ENCODE measurements at places on chromosomes 16 and 17. TPM values are rescaled to one million over a fixed set of nuclear protein-coding genes. Genes with fewer than 3 reads are reported as not detected.

DNA sequence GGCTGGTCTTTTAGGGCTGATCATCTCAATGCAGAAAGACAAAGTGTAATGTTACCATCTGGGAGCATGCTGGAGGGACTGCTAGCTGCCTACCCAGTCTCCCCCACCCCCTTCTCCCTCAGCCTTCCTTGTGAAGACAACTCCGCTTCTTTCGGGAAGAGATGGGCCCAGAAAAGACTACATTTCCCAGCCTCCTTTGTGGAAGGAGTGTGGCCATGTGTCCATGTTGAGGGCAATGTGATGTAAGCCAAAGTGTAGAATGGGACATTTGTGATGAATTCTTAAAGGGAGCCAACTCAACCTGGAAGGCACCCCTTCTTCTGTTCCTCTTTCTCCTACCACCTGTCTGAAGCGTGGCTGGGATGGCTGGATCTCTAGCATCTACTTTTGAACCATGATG lies 16.3 kb downstream of the ABCC12 start:
- no peak for DNase-seq

DNA sequence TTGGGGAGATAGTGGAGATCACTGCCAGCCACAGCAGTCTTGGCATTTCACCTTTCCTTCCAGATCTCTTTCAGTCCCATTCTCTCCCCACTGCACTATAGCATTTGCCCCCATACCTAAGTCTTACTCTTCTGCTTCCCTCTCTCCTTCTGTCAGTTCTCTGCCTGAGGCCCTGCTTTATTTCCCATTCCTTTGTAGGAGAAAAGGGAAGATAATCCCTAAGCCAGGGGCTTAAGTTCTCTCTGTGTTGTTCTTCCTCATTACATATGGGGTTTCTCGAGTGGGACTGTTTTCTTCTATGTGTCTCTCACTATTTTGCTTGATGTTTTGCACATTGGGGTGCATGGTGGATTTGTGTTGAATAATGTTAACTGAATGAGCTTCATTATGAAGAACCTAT lies 6.4 kb downstream of the KDM6B start:
- no peak for DNase-seq

DNA sequence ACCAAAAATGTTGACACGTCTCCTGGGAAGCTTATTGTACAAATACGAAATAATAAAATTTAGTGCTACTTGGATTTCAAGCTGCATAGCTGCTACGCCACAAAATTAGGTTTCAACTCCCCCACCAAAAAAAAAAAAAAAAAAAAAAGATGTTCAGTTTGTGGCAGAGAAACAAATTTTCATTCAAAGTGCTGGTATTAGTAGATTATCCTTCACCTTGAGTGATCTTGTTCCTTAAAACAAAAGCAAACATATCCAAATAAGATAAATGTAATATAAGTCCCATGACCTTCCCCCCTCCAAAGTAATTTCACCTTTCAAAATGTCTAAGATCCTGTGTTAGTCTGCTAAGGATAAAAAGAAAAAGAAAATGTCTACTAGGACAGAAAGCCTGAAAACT lies 2.2 kb downstream of the TOB1 start:
- DNase-seq: no peak

KRT20 gene
- 727 TPM for total RNA-seq

DNA sequence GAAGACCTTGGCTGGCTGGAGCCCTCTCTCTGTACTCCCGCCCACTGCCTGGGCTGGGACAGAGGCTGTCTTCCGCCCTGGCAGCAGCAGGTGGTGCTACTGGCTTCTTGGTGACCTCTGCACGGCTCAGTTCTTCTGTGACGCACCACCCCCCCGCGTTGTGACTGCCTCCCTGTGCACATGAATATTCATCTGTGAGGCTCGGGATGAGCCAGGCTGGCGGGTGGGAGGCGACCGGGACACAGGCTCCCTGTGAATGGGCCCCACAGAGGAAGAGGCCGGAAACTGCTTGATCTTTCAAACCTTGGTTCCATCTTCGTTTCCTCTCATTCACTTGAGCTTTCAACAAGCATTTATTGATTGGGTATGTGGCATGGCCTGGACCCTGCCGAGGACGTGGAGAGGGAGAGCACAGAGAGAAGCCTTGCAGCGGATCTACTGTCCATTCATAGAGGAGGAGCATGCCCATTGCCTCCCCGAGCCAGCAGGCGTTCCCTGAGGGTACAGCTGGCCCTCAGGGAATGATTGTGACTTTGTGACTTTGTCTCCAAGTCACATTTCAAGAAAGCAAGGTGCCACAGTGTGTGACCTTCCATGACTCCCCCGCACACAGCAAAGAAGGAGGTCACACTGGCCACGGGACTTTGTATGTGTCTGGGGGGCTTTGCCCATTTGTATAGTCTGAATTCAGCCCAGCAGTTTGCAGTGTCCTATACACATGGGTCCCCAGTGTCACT lies 45.0 kb downstream of the B9D1 start:
- DNase-seq: peak; percentile 86

GRCh38 chr17:39738568-39738901 lies 797 bp downstream of the GRB7 start:
- DNase-seq: peak; percentile 76

DNA sequence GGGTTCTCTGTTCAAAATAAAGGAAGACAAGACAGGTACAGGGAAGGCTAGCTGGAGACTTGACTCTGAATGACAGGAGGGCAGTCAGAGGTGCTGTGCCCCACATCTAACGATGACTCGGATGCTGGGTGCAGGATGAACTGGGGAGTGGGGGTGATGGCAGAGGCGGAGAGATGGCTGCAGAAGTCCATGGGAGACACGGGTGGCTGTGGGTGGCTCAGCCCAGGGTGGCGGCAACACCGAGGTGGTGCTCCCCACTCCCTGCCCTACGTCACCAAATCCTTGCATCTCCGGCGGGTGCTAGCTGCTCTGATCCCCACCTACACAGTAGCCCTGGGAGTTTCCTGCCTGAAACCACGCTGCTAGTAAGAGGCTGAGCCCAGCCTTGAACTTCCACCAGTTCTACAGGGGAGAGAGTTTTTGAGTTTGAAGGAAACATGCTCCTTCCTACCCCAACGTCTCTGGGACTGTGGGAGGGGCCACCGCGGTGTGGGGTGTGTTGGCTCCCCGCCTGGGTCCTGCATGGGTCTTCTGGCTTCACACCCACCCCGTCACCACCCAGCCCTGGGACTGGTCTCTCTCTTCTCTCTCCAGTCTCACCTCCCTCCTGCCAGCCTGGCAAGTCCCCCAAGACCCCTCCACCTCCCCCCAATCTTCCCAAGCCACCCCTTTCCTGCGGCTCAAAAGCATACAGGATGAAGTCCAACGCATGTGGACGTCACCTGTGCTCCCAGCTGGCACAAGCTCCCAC lies 4.5 kb downstream of the GSG1L start:
- no peak for DNase-seq

- no peak for DNase-seq
Measured at GRCh38 chr17:64632606-64633005, 29.5 kb downstream of the SMURF2 start.

MMD gene
- total RNA-seq: 10.6 TPM

DNA sequence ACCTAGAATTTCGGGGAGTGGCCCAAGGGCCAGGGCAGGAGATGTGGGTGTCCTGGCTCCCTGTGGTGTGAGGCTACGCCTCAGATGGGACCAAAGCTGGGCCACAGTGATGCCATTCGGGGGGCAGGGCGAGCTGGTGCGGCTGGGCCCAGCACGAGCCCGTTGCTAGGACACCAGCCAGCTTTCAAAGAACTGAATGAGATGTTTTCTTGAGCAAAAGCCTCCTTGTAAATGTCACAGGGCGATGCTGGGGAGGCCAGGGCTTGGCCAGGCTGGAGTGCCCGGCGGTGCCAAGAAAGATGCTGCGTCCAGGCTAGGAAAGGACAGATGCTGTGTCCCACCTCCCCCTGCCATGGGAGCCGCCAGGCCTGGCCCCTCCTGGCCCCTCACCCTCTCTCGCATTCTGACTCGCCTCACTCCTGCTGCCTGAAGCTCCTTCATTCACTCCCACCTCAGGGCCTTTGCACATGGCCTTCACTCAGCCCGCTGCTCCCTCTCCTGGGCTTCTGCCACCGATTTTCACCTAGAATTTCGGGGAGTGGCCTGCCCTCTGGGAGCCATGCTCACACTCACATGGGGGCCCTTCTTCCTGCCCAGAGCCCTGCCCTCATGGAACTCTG lies 39.1 kb downstream of the CPNE2 start:
- no peak for DNase-seq
